ENCODE measurements at places on chromosomes 16 and 17.
A peak's percentile ranks its signal among the peaks of the same experiment; 100 is the strongest.

DNA sequence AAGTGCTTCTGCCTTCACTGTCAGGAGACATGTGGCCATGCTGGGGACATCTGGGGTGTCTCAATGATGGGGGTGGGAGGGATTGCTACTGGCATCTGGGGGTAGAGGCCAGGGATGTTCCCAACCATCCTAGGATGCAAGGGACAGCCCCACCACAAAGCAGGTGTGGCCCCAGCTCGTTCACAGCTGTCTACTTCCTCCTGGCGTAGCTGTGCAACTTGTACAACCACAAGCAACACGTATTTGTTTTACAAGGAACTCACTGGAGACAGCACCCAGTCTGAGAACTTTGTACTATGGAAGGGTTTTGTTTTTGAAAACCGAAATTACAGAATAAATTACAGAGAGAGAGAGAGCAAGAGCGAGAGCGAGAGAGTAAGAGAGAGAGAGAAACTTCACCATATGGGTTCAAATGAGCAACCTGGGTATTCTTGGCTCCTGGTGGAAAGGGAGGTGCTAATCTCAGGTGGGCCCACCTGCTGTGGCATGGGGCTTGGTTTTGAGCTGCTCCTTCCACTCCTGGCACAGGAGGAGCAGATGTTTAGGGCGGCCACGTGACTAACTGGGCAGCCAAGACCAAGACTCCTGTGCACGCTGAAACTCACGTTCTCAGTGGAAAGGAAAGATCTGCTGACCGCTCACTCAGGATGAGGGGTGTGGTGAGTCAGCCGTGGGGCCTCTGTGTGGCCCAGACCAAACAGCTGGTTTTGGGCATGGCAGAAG, 17.5 kb upstream of the TNFRSF13B start:
- DNase-seq = no peak

DNA sequence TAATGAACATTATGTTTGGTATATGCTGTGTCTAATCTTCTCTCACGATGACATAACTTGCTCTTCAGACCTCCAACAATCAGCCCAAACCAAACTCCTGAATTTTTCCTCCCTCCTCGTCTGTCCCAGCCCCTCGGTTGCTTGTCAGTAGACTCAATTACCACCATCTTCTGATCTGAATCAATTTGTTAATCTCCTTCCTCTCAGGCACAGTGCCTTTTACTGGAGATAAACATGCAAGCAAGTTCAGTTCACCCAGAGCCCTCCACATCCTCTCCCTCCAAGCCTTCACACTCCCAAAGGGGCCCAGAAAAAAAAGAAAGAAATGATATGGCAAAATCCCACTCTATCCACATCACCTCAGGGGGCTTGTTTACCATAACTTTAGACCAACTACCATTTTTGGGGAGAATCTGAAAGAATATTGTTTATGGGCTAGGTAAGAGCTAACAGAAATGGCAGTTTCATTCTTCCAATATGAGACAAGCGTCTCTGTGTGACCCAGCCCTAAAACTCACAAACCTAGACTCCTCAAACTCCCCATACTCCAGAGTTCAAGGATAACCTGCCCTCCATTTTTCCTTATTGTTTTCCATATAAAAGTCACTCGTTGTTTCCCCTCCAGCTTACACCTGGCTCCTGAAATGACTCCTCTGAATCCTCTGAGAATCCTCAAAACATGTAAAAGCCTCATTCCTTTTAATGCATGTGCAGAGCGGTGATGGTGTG, 1.5 kb downstream of the TEX2 start:
- no peak for DNase-seq

DNA sequence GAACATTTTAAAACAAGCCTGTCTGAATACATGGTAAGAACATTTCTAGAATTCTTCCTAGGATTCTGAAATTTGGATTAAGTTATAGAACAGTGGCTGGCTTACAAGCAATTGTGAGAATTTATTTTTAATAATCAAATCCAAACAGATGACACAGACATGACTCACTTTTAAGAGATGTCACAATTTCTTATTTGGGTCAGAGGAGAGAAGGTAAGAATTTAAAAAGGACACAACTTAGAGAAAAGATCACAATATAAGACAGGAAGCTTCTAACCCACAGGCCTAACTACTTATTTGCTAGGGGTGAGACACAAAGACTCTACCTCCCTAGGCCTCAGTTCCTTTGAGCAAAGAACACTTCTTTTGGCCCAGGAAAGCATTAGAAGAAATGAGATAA, 32.7 kb downstream of the ZZEF1 start:
- DNase-seq = no peak

GRCh38 chr17:70320673-70321345, 151.5 kb downstream of the KCNJ2 start:
- no peak for DNase-seq

GRCh38 chr16:50505714-50506542, 42.3 kb upstream of the NKD1 start:
- DNase-seq = no peak

DNA sequence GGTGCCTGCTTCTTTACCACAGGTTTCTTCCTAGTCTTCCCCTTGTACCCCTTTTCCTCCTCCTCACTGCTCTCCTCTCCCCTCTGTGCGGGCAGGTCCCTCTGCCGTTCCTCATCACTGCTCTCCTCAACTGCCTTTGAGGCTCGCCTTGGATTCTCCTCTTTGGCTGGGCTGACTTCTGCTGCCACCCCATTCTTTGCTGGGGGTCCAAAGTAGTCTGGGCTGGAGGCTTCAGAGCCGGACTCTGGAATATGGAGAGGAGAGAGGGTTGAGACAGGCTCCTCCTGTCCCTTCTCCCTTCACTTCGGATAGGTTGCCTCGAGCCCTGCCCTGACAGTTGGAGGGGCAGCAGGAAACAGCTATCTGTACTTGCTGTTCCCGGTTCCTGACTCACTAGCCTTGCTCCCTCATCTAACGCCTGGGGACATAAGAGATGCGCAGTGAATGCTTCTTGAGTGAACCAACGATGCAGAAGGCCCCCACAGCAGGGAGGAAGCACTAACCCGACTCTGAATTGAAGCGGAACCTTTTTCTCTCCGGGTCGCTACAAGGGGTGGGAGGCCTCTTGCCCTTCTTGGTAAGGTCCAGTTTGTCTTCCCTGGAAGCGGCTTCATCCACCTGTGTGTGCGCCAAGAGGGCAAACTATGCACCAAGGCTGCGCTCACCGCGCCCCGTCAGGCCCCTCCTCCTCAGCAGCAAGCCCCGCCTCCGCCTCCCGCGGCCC, 655 bp downstream of the HIRIP3 start:
- peak; percentile 70 for DNase-seq

- DNase-seq = no peak
These were observed 37.2 kb downstream of the CCDC42 start for GRCh38 chr17:8707332-8708024.

DNA sequence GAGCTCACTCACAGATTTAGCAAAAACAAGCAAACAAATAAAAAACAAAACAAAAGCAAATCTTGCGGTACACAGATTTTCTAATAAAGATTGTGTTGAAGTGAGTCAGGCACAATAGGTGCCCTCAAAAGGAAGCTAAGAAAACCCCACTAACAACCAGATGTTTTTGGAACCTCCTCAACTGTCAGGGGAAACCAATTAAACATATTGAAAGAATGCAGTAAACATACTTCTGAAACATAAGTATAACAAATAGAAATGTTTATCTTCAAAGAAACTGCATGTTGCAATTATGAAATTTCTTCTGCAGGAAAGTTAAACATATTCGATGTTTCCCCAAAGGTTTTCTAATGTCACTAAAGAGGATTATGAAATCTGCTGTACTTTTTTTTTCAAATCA, 110.5 kb upstream of the CORO6 start:
- no peak for DNase-seq

GRCh38 chr17:73541561-73541981, 102.7 kb downstream of the SDK2 start:
- no peak for DNase-seq

DNA sequence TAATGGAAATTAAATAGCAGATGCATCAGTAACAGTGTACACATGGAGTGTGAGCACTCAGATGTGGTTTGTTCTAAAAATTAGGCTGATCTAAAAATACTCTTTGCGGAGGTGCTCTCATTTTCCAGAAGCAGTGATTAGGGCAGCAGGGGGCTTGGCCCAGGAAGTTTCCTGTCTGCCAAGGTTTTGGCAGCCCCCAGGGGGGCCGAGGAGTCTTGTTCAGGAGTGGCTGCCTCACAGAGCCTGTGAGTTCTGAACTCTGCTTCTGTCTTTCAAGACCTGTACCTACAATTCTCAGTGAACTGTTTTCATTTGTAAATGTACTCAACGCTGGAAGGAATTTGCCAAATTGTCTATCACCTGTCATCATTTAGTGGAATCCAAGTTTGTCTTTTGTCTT, 388.4 kb upstream of the CDH11 start:
- no peak for DNase-seq

GRCh38 chr16:12024429-12024828, 47.9 kb downstream of the SNX29 start:
- no peak for DNase-seq

DNA sequence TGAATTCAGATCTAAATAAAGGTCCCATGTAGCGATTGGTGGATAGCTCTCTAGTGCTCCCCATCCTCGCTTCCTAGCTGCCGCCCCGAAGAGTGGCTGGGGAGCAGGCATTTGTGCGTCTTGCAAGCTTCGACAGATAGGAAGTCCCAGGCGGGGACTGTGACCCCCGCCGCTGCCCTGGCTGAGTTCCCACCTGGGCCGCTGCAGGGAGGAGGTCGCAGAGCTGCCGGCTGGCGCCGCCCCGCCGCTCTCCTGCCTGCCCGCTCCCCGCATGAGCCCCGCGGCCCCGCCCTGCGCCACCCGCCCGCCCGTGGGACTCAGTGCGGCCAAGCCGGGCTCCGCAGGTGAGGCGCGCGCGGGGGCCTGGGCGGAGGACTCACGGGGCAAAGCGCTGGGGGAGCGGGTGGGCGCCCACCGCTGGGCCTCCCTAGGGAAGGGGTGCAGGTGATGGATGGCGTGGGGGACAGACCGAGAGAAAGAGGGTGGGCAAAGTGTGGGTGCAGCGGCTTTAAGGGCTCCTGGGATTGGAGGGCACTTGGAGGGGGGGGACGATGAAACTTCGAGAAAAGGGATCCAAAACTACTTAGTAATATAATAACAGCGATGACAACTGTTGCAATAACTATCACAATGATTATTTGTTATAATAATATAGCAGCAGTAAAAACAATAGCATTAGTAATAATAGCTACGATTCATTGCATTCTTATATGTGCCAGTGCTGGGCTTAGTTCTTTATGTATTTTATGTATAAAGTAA, at the start of gene OTOA:
Gene OTOA, plus strand, starts transcription at position 80 of the 759 bp plus-strand sequence. CDS start 14,547 bp downstream, outside the sequence.
- no peak for DNase-seq

DNA sequence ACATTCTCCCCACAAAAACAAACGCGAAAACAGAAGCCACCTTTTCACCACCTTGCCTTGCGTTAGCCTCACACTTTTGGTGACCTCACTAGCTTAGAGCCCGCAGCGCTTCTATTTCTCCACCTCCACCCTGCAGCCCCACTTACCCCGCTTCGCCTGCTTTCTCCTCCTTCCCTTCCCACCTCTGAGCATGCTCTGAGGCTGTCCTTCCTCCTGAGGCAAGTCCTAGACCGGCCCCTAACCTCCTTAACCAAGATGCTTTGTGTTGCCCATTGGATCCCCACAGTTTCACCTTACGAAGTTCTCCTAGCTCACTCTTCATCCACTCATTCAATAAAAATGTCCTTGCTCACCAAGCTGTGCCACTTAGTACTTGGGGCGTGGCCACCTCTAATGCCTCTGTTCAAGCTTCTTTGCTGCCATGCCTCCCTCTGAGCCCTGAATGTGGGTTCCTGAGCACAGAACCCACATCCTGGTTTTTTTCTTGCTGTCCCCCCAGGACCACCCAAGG, 1.3 kb downstream of the GNGT2 start:
- DNase-seq = no peak

DNA sequence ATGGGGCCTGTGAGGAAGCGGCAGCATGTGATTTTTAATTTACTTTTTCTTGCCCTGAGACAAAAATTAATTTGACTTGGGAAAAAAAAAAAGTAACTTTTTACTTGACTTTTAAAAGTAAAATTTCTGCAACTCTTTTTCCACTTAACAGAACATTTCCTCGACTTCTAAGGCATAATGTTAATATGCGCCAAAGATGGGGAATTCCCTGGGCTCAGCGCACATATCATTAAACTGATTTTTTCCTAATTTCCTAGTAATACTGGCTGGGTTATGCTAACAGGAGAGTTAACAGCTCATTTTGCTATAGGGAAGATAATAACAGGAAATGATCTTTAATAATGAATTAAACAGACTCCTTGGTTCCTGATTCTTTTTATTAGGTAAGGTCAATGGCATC, 120.6 kb upstream of the CDH5 start:
- DNase-seq = no peak

- DNase-seq = no peak
These were observed 665 bp upstream of the AKAP1 start for GRCh38 chr17:57084361-57084801.

DNA sequence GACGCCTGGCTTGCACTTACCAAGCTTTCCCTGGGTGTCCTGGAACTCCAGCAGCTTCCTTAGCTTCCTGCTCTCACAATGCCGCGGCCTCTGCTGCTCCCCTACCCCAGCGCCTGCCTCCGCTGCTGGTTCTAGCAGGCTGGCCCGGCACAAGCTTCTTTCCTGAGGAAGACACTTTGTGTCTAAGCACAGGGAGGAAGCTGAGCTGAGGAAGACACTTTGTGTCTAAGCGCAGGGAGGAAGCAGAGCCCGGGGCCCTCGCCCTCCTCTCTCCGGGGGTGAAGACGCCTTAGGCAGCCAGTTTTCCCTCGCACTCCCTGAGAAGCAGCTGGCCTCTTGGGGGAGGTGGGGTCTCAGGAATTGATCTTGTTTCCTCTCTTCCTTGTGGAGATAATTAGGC, 64.9 kb downstream of the PLD6 start:
- no peak for DNase-seq

GRCh38 chr16:66670691-66671388, 25.7 kb downstream of the CMTM4 start:
- DNase-seq = no peak

- DNase-seq = no peak
These were observed 28.7 kb downstream of the TMEM186 start for GRCh38 chr16:8768692-8769091.

DNA sequence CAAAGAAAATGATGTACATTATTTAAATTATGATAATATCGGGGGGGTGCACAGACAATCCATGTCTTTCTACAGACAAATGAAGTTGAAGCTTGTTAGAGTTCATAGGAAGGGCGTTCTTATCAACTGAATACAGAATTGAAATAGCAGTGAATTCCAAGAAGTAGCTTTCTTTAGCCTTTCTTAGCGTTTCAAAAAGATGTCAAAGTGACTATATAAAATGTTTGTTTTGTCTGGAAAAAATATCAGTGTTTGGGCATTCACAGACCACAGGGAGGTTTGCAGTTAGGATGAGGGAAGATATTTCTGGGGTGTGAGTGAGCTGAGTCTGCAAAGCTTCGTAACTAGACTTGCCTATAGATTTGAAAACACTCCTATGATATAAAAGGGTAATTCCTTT, 55.0 kb downstream of the STX8 start:
- no peak for DNase-seq

GRCh38 chr17:62653826-62654761, 26.6 kb downstream of the MRC2 start:
- DNase-seq = no peak

Measured in stimulated activated CD4-positive, alpha-beta T cell treated with anti-CD3 and anti-CD28 coated beads, Interleukin-12 subunit alpha, Interleukin-12 subunit beta, amount 100 ng/mL, for 48 hours (primary cell).